ENCODE measurements at places on chromosomes 4 and X. TPM values are rescaled to one million over a fixed set of nuclear protein-coding genes. Genes with fewer than 3 reads are reported as not detected.

MAMLD1 gene
- 3.4 TPM for total RNA-seq

DNA sequence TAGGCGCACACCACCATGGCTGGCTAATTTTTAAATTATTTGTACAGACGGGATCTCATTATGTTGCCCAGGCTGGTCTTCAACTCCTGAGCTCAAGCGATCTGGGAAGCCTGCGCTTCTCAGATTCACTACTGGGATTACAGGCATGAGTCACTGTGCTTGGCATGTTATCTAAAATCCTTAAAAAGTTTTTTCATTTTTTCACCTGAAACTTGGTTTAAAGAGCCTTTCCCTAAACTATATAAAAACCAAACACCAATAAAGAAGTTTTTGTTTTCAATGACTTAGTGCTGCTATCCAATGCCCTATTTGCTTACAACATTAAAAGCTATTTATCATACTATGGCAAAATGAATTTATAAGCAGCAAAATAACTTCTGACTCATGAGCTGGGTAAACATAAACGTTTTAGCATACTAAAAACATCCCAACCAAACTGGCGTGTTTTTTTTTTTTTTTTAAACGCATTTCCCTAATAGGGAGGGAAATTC is 127.8 kb downstream of the UBE2K start:
- no peak overlapping the region for H3K4me3 ChIP-seq
- H3K27me3 ChIP-seq: no peaks in the 10 kb centered on the region
- peaks cover 20% of the 10 kb centered on the region for H3K4me1 ChIP-seq

GRCh38 chr4:40969501-40969900 is 219.7 kb downstream of the NSUN7 start:
- no peak overlapping the region for H3K4me3 ChIP-seq
- no peaks in the 10 kb centered on the region for H3K27me3 ChIP-seq
- peaks cover 21% of the 10 kb centered on the region for H3K4me1 ChIP-seq
- H3K36me3 ChIP-seq: peaks cover 15% of the 10 kb centered on the region

DNA sequence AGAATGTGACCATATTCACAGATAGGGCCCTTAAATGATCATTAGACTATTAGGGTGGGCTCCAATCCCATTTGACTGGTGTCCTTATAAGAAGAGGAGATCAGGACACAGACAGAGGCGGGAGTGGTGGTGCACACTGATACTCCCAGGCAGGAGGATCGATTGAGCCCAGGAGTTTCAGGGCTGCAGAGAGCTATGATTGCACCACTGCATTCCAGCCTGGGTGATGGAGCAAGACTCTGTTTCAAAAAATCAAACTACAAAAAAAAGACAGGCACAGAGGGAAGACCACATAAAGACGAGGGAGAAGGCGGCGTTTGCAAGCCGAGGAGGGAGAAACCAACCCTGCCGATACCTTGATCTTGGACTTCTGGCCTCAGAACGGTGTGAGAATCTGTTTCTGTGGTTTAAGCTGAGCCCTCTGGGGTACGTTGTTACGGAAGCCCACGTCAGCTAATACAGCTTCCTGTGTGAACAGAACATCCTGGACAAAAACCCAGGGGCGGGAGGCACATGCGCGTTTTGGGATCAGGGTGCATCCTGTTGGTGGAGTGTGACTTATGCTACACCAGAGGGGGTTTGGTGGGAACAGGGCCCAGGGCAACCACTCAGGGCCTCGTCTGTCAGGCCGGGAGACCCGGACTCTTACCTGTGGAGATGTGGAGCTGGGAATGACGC is 211.8 kb upstream of the PSAPL1 start:
- no peak overlapping the region for H3K4me3 ChIP-seq
- H3K27me3 ChIP-seq: peaks cover 9% of the 10 kb centered on the region
- H3K27ac ChIP-seq: no peak overlapping the region
- H3K36me3 ChIP-seq: peaks cover 18% of the 10 kb centered on the region
- H3K4me1 ChIP-seq: peaks cover 54% of the 10 kb centered on the region
- DNase-seq: no peak
